ENCODE measurements at places on chromosomes 11 and 22. TPM values are rescaled to one million over a fixed set of nuclear protein-coding genes. Genes with fewer than 3 reads are reported as not detected.

DNA sequence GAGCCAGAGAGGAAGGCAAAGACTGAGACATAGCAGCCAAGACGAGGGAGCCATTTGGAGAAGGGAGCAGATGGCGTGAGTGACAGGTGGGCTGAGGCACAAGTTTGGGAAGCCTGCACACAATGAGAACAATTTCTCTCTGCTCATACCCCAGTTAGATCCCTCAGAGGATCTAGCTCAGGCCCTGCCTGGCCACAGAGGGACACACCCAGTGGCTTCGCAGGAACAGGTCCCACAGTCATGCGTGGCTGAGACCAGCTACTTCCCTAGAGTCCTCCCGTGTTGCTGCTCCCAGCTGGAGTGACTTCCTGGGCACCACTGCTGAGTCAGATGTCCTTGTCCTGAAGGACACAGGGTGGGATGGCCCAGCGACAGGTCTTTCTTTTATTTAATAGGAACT is 33.4 kb upstream of the LYVE1 start:
- DNase-seq = no peak

LRRC74B gene
- not detected for total RNA-seq

SIK2 gene
- total RNA-seq = 7.7 TPM

DNA sequence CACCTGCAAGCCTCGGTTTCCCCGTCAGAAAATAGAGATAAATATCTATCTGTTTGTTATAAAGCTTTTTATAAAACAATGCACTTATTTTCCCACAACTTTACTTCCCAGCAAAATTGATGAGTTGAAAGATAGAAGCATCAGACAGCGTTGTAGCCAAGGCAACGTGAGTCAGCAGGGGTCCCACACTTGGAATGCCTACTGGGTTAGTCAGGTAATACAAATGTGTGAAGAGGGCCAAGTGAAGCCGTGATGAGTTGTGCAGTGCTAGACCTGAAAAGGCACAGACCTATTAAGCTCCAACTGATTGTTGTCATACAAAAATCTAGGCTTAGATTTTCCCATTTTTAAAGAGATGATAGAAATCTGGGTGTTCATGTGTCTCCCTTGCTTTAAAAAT is 118.7 kb downstream of the PGR start:
- no peak for DNase-seq

MFRP gene
- total RNA-seq = not detected

TBX10 gene
- not detected for total RNA-seq

DNA sequence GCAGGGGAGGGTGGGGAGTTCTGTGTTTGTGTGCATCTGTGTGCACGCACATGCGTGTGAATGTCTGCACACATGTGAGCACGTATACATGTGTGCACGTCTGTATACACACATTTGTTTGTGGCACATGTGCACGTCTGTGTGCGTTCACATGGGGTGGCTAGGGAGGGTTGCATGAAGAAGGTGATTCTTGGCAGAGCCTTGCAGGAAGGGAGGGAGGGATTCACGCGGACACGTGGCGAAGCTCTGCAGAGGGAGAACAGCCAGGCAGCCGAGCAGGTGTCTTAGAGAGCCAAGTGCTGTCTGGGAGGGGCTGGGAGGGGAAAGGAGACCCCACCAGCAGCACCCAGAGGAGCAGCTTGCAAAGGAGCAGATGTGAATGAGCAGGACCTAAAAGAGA is 372.1 kb downstream of the BRD1 start:
- DNase-seq = no peak

- no peak for DNase-seq
These were observed 35.3 kb downstream of the MACROD1 start for GRCh38 chr11:64130618-64131017.

GRCh38 chr11:112650527-112650926 is 310.7 kb upstream of the NCAM1 start:
- DNase-seq = no peak

RANBP1 gene
- total RNA-seq = 181 TPM

GRCh38 chr11:72369743-72370142 is 64.6 kb downstream of the CLPB start:
- DNase-seq = no peak

DNA sequence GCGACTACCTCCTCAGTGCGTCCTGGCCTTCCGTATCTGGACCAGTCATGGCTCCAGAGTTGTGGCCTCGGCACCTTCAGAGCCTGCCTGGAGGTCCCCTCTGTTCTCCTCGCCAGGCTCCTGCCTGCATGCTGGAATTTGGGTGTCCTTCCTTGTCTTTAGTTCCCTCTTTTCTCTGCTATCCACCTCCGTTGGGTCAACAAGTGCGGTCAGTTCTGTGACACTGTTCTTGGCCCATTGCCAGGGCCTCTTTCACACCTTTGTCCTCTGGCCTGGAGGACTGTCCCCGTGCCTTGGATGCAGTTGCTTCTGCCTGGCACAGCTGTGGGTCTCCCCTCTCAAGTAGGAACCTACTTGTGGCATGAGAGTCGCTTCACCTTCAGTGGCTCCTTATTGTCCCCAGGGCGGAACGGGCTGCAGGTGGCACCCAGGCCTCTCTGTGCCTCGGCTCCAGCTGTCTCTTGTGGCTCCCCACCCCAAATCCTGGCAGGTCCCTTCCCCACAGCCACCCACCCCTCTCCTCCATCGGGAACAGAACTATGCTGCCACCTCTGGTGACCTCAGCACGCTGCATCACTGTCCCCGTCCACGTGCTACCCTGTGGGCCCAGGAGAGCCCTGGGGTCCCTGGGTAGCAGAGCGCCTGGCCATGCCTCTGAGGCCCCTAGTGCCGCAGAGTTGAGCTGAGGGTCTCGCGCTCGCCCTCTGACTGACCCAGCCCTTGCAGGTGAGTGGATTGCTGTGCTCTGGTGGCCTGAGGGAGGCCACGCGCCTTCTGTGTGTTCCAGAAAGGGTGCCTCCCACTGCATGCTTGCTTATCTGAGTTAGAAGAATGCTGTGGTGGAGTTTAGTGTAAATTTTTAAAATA is 4.7 kb downstream of the DGCR8 start:
- no peak for DNase-seq

SCT gene
- total RNA-seq = not detected

GGTLC2 gene
- not detected for total RNA-seq

MOV10L1 gene
- total RNA-seq = not detected

GRCh38 chr11:109247071-109247470 is 174.9 kb upstream of the C11orf87 start:
- no peak for DNase-seq

- no peak for DNase-seq
These were observed 20.6 kb downstream of the PACSIN2 start for GRCh38 chr22:42994276-42994916.

GRCh38 chr11:84790849-84791427 is 836.2 kb downstream of the DLG2 start:
- DNase-seq = no peak

GTSE1 gene
- 76.2 TPM for total RNA-seq

ANAPC15 gene
- 53.0 TPM for total RNA-seq

DNA sequence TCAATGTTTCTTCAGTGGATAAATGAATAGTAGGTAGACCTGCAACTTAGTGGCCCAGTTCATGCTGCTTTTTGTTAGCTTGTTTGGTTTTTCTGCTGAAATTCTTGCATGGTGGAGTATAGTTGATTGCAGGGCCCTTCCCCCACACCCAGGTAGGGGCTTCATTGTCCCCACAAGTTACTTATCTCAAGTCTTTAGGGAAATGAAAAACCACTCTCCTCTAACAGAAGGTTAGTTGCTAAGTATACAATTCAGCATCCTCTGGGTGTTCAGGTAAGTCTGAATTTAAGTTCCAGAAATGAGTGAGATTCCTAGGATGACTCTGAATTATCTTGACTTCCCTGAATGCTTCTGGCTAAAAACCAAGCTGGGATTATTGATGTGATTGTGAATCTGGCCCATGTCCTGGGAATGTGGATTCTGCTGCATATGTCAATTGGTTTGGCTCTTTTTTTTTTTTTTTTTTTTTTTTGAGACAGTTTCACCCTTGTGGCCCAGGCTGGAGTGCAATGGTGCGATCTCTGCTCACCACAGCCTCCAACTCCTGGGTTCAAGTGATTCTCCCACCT is 40.3 kb downstream of the BCL2L13 start:
- DNase-seq = no peak

DNA sequence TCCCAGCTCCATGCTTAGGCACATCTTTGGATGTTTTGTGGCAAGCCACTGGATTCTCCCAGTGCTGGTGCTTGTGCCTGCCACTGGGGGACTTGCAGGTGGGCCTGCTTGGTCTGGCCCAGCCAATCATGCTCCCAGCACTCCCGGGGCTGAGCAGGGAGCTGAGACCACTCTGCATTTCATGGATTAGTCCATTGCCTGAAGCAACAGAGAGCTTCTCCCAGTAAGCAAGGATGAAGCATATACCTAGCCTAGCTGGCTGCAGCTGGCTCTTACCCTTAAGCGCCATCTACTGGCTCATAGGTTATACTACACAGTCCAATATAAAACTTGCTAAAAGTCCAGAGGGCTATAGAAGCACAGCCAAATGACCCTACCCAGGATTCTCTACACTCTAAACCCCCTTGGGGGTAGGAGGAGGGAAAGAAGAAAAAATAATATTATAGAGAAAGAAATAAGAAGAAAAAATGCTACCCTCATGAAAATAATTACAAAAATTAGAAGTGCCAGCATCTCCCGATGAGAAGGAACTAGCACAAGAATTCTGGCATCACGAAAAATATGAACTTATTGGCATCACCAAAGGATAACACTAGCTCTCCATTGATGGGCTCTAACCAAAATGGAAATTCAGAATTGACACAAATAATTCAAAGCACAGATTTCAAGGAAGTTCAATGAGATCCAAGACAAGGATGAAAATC is 275.3 kb downstream of the C11orf87 start:
- no peak for DNase-seq

DNA sequence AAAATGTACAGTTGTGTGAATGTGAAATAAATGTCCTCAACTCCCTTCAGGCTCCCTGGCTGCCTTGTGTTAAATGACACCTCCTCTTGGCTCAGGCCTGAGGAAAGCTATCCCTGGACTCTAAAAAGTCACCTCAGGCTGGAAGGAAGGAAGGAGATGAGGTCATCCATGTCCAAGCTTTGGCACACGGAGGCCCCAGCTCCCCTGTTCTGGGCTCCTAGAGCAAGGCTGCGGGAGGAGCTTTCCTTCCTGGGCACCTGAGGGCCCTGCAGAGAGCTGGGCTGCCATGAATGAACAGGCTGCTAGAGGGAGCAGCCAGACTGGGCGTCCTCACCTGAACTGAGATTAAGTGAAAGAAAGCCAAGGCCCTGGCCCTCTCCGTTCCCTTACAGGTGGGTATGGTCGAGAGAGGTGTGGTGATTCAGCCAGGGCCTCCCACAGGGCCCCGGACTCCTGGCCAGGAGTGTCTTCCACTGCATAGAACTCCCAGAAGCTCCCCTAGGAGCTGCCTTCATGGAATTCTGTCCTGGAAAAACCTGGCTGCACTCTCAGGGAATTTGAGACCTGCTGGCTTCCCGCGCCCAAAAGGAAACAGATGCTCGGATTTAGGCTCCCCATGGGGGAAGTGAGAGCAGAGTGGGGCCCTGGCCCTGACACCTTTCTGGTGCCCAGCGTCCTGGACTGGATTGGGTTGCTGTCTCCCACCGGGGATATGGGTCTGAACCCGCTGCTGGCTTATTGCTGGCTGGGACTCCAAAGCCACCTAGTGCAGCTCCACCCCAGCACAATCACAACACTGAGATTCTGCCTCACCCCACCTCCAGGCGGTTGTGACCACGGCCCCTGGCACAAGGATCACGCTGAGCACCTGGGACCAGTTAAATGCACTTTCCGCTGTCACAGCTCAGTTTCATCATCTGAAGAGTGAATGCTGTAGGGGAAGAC is 22.2 kb downstream of the MYBPC3 start:
- DNase-seq = no peak

CNGA4 gene
- 0.30 TPM for total RNA-seq

OR4A16 gene
- total RNA-seq = not detected

All from activated CD4-positive, alpha-beta memory T cell treated with anti-CD3 and anti-CD28 coated beads, Interleukin-2, amount 10 ng/mL, durations not matched to agents 7 days and 5 days (primary cell).